ENCODE measurements at places on chromosomes 13 and 19. TPM values are rescaled to one million over a fixed set of nuclear protein-coding genes. Genes with fewer than 3 reads are reported as not detected.

The OR7A5 gene
- not detected for total RNA-seq

The REX1BD gene
- total RNA-seq, result 65.9 TPM

The VSIG10L gene
- total RNA-seq, result 0.18 TPM

The SCGB2B2 gene
- not detected for total RNA-seq

The POU2F2 gene
- total RNA-seq, result not detected

The LRRC63 gene
- not detected for total RNA-seq

The PLVAP gene
- 3.6 TPM for total RNA-seq

The MYO16 gene
- total RNA-seq, result 0.16 TPM

The ZNF439 gene
- 2.3 TPM for total RNA-seq

The DACT3 gene
- total RNA-seq, result 7.8 TPM

The SPTBN4 gene
- total RNA-seq, result 0.90 TPM

The S1PR4 gene
- total RNA-seq, result not detected

The ZNF763 gene
- 2.8 TPM for total RNA-seq

The ZNF792 gene
- total RNA-seq, result 2.9 TPM

The ERICH6B gene
- not detected for total RNA-seq

The APBA3 gene
- total RNA-seq, result 17.9 TPM

The FAM83E gene
- not detected for total RNA-seq

The CYP2A6 gene
- total RNA-seq, result not detected

The KLK10 gene
- total RNA-seq, result not detected

The CDK8 gene
- total RNA-seq, result 15.7 TPM

The ZGLP1 gene
- total RNA-seq, result not detected

The PRTN3 gene
- total RNA-seq, result 0.16 TPM

The FAAP24 gene
- 1.3 TPM for total RNA-seq

The SBK3 gene
- not detected for total RNA-seq

The VAV1 gene
- not detected for total RNA-seq

The MTIF3 gene
- total RNA-seq, result 36.8 TPM

The TRIP10 gene
- total RNA-seq, result 47.0 TPM
